ENCODE measurements at places on chromosomes 5 and 9.

DNA sequence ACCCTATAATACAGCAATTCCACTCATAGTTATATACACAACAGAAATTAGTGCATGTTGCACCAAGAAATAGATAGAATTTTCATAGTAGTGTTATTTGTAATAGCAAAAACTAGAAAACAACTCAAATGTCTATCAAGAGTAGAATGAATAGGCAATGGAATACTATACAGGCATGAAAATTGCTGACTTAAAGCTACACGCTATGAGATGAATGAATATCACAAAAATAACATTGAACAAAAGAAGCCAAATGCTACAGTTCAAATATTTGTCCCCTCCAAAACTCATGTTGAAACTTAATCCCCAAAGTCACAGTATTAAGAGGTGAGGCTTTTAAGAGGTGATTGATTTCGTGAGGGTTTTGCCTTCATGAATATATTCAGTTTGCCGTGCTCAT is 215.1 kb downstream of the FRMD3 start:
- no peak for DNase-seq

DNA sequence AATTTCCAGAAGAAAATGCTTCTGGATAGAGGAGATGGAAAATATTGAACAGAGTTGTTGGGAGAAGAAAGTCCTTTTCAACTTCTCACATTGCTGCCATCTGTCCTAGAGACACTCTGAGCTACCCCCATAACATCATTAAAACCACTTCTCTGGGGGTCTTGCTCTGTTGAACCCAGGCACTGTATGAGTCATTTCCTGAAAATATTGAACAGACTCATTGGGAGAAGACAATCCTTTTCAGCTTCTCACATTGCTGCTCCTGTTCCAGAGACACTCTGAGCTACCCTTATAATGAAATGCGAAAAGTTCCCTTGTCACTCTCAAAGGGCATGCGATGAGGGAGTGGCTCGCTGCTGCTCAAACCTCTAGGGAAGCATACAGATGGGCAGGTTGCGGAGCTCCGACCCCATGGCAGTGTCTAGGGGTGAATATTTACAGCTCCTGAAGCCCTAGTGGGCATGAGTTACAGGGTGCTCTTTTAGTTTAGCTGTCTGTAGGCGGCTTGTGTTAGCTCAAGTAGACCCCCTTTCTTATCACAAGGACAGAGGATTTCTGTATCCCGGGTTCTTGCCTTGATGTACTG is 90.7 kb downstream of the CDKN2A start:
- no peak for DNase-seq

DNA sequence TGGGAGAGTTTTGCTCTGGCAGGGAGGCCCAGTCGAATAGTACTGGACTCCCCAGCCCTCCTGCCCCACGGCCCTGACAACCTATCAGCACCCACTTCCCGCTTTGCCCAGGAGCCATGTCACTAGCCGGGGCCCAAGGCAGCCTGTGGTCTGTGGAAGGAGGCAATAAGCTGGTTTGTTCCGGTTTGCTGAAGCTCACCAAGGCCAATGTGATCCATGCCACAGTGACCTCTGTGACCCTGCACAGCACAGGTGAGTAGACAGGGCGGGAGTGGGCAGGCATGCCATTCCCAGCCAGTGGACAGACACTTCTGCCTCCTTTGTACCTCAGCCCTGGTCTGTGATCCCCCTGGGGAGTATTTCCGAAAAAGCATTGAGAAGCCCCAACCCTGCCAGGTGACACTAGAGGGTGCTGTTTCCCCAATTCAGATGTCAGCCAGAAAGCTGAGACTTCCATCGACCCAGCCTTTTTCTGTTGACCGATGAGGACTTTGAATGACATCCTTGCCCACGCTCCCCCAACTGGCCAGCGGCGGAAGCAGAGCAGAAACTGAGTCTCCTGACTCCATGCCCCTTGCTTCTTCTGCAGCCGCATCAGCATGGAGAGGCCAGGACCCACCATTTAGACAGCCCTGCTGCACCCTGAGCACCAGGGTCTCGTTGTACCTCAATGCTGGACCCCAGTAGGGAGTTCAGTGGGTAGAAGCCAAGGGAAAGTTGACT is 9.6 kb downstream of the PCYOX1L start:
- peak; percentile 81 for DNase-seq

GRCh38 chr9:115671236-115671962 is 482.2 kb upstream of the PAPPA start:
- no peak for DNase-seq

GRCh38 chr5:61245936-61246335 is 83.7 kb upstream of the SMIM15 start:
- peak; percentile 50 for DNase-seq
